ENCODE measurements at places on chromosomes 11 and 22.
A peak's percentile ranks its signal among the peaks of the same experiment; 100 is the strongest.

GRCh38 chr11:126464796-126465195 lies 109.3 kb downstream of the ST3GAL4 start:
- DNase-seq, result no peak

- DNase-seq, result peak; percentile 28
Observed at GRCh38 chr22:50605002-50605612, 4.5 kb downstream of the MAPK8IP2 start.

DNA sequence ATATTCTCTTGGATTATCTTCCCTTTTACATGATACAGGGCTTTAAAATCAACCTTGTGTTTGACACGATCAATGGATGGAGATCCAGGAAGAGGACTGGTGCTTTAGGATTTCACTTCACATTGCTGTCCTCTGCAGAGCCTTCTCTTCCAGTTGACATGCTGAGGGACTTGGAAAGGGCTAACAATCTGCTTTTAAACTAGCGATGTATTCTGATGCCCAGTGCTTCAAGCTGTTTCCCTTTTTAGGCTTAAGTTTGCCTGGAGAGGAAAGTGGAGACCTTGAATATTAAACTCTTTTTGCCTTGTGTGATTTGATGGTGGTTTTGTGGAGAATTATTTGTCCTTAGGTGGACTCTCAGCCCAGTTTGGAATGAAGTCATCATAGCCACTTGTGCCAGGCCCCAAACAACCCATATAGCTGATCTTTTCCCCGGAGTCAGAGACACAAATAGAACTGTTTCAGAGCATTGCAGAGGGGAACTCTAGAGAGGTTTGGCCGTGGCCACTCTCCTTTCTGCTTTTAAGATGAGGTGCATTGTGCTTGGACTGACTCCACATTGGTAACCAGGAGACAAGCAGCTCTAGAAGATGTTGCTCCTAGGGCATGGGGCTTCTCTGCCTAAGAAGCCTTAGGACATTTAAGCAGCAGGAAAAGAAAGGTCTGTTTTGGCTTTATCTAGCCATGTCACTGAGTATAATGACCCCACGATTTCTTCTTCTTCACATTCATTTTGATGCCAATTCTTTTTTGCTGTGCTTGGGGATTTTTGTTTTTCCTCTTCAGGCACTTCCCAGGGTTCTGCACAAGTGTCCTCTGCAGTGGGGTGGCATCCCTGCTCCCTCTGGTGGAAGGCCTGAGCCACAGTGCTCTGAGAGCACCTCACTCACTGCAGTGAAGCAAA lies 152.8 kb downstream of the NCAM1 start:
- DNase-seq, result no peak

- DNase-seq, result no peak
Observed at GRCh38 chr11:64314805-64315561, 2.4 kb downstream of the TRMT112 start.

- no peak for DNase-seq
Observed at GRCh38 chr11:95697614-95698408, 91.8 kb downstream of the FAM76B start.

DNA sequence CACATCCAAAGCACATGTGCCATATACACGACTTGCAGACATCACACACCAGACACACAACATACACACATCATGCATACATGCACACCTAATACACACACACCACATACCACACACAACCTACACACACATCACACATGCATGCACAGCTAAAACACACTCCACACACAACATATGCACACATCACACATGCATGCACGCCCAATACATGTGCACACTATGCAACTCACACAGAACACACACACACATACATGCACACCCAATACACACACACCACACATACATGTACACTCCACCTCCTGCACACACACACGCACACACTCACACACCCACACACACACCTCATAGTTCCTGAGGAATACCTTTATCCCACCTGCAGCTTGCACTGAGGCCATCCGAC lies 436.0 kb downstream of the MIAT start:
- DNase-seq, result no peak

DNA sequence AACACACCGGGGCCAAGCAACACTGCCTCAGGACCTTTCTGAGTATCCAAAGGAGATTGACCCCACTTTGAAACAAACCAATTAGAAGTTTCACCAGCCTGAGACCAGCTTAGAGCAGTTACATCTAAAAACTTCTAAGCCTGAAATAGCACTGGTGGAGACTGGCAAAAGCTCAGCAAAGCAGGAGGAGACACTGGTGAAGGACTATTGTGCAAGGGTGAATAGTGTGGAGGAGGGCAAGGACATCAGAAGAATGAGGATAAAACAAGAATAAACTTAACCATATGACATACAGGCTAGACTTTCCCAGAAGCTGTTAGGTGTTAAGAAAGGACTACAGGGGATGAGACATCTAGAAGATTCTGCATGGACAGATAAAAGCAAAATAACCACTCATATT lies 152.4 kb downstream of the FCHSD2 start:
- DNase-seq, result no peak

DNA sequence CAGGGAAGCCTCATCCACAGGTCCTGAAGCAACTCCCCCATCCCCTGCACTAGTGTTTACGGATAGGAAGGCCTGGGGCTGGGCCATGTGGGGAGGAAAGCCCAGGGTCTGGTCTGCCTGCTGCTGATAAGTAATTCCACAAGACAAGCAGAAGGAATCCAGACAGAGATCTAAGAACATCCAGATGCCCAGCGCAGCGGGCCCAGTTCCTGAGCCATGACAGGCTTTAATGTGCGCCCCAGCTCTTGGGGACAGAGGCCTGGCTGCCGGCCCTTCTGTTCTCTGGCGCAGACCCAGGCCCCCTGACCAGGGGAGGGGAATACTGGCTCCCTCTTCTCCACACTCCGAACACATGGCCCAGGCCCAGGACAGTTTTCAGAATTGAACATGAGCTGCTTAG lies 28.8 kb upstream of the ETS1 start:
- no peak for DNase-seq
